ENCODE measurements at places on chromosomes 11 and 22. TPM values are rescaled to one million over a fixed set of nuclear protein-coding genes. Genes with fewer than 3 reads are reported as not detected.

DNA sequence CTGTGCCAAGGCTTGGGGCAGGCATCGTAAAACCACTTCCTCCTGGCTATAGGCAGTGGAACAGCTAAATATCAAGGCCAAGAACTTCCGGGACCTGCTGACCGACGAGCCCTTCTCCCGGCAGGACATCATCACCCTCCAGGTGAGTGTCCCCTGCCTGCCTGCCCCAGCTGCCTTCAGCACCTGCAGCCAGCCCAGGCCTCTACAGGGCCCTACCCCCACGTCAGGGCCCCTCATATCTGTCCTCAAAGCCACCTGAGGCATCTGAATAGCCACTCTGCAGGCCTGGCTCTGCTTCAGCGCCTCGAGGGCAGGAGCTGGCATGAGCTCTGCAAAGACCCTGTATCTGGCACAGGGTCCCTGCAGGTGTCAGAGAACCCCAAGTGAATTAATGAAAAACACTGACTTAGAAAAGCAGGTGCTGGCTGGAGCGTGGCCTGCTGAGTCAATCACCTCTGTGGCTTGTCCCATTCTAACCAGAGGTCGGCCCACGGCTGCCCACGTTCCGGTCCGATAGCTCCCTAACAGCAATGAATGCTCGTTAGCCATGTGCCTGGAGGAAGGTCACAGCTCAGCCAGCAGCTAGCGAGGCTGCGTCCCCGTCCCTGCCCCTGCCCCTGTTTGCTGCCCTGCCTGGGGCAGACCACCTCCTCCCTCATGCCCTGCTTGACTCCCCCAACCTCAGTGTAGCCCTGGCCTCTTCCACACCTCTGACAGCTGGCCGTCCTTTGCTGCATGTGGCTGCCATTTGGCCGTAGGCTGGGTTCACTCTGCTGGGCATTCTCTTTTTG, 16.8 kb downstream of the PPIL2 start:
- peak; percentile 54 for DNase-seq

Gene SLC16A8
- total RNA-seq, result not detected

GRCh38 chr11:115706626-115707135, 202.5 kb upstream of the CADM1 start:
- DNase-seq, result no peak

- no peak for DNase-seq
These were observed 37.1 kb downstream of the ST3GAL4 start for GRCh38 chr11:126392633-126393013.

Gene GRM5
- not detected for total RNA-seq

DNA sequence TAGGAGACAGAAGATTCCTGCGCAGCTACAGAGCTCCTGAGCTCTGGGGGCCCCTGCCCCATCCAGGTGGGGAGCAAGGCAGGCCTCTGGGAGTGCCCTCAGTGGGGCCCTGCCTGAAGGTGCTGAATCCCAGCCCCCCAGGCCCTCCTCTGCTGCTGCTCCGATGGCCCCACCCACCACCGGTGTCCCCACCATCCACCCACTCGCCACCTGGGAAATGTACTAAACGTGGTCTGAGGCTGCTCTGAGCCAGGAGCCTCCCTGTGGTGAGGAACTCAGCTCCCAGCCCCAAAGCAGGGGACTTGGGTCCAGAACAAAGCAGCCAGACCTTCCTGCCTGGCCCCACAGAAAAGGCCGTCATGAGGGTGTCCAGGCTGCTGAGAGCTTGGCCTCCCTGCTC, 289.4 kb downstream of the CTTN start:
- DNase-seq, result peak; percentile 38

Gene DNHD1
- total RNA-seq, result 9.4 TPM

Gene RAG1
- total RNA-seq, result 0.36 TPM

DNA sequence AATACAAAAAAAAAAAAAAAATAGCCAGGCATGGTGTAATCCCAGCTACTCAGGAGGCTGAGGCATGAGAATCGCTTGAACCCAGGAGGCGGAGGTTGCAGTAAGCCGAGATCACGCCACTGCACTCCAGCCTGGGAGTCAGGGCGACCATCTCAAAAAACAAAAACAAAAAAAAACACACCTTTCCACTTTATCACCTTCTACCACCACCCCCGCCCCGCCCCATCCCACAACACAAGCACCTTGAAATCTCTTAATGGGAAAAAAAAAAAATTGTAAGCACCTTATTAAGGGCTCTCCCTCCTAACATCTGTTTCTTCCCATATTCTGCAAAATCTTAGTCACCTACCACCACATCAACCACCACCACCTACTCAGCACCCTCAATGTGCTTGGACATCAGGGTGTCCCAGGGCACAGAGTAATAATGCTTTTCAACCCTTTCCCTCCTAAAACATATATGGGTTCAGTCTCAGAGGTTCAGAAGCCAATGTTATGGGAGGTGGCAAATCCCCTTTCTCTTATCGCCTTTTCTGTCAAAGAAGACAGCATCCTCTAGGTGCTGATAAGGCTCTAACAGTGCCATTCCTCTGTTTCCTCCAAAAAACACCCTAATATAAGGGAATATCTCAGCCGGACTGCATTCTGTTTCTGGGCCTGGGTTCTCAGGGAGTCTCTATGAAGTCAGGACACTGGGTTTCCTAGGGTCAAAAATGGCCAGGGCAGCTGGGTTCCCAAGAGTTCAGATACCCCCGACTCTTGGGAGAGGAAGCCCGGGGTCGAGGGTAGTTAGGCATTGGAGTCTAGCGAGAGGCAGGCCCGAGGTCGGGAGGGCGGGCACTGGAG, 718 bp downstream of the INTS5 start:
- DNase-seq, result peak; percentile 41

Gene HPS5
- total RNA-seq, result 39.8 TPM

DNA sequence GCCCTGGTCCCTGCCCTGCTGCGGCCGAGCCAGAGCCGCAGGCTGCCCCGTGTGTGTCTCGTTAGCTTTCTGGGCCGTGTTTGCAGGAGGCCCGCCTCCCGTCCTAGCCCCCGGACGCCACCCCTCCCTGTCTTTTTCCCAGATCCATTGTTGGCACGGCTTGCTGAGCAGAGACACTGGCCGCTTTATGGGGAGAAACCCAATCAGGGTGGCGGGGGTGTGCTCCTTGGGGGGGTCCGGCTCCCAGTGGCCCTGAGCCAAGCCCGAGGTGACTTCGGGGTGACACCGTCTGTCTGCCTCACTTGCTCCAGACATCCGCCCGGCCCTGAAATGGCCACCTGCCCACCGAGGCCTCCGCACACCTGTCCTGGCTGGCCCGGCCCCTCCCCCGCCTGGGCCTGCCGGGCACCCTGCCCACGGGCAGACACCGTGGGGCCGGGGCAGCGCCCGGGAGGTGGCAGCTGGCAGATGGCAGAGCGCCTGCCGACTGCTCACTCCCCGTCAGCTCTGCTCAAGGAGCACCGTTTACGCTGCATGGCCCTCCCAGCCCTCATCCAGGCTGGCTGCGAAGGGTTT, 43.1 kb upstream of the PPARA start:
- peak; percentile 92 for DNase-seq

- DNase-seq, result no peak
These were observed 930.4 kb downstream of the OPCML start for GRCh38 chr11:132601875-132602274.

DNA sequence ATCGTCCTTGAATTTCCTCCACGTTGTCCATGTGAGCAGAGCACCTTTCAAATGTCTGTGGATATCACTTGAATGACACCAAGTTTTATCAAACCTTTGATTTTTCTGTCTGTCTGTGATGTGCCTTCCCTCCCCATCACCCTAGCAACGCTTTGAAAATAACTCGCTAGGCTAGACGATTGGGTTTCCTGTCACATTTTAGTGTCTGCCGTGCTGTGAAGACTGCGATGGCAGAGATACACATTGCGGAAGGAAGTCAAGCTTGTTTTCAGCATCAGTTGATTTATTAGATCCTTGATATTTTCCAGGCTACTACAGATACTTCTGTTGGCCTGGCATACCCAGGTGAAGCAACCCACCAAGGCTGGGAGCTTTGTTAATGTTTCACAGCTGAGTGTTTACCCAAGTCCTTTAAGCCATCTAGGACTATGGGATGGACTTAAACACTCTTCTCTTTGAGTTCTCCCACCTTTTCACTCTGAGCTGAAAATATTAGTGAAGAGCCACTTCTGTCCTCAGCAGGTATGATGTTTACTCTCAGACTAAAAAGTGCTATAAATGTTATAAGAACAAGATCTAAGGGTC, 93.6 kb upstream of the CD44 start:
- DNase-seq, result no peak

Gene PIWIL4
- 1.8 TPM for total RNA-seq

- DNase-seq, result no peak
These were observed 18.4 kb upstream of the MYOD1 start for GRCh38 chr11:17700991-17701390.

DNA sequence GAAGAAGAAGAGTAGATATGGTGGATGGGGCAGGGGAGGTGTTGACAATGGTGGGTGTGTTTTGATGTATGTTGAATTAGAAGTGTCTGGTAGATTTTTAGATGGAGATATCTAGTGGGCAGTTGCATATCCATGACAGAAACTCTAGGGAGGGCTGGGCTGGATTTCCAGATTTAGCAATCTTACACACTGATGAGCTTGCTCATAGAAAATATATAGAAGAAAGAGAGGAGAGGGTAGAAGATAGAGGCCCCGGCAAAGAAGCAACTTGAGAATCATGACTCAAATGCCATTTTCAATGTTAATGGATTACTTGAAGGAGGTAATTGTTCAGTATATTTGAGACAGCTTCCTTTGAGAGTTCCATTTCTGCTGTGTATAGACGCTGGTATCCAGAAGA, 8.2 kb downstream of the REXO2 start:
- DNase-seq, result no peak

DNA sequence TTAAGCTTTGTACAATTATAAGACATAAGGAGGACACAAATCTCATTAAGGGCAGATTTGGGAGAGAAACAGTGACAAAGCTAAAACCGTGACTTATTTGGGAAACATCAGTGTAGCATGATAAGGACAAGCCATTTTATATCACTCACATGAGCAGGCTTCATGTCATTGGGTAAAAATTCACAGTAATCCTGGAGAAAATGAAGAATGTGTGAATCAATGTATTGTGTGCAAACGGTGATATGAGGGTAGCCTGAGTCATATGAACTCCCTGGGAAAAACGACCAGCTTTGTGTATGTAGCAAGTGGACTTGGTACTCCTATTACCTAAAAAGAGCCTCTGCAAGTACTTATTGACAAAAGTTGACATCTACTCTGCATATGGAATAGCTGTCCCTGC, 6.0 kb upstream of the TRIM34 start:
- DNase-seq, result peak; percentile 86

GRCh38 chr11:199782-200181, 6.9 kb downstream of the SCGB1C1 start:
- peak; percentile 94 for DNase-seq

GRCh38 chr11:108873310-108873709, 208.4 kb downstream of the DDX10 start:
- peak; percentile 15 for DNase-seq

GRCh38 chr11:35994421-35994820, 50.6 kb downstream of the LDLRAD3 start:
- no peak for DNase-seq
